Suprapubic skin (tissue), 4 donors: ENCODE measurements at places on chromosomes 12 and 14.

DNA sequence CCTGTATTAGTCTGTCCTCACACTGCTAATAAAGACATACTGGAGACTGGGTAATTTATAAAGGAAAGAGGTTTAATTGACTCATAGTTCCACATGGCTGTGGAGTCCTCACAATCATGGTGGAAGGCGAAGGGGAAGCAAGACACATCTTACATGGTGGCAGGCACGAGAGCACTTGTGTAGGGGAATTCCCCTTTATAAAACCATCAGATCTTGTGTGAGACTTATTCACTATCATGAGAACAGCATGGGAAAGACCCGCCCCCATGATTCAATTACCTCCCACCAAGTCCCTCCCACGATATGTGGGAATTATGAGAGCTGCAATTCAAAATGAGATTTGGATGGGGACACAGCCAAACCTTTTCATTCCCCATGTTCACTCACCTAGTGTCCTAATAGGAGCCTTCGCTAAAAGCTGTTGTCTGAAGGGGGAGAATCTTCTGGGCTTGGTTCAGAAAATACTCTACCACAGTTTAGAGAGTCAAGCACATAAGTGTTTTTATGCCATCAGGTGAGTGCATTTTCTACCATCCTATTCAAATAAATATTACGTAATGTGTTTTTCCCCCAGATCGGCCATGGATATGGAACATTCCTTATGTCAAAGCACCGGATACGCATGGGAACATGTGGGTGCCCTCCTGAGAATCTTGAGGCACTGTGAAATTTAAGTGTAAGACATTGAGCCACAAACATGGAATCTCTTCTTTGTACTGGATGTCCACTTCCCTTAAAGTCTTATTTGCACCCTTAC, 19.1 kb upstream of the KCNK13 start:
- DNase-seq, result no peak

GRCh38 chr12:122943196-122943595, 23.1 kb downstream of the ABCB9 start:
- DNase-seq, result no peak

GRCh38 chr14:23572836-23573235, 5.2 kb upstream of the AP1G2 start:
- peak; percentile 51 for DNase-seq

DNA sequence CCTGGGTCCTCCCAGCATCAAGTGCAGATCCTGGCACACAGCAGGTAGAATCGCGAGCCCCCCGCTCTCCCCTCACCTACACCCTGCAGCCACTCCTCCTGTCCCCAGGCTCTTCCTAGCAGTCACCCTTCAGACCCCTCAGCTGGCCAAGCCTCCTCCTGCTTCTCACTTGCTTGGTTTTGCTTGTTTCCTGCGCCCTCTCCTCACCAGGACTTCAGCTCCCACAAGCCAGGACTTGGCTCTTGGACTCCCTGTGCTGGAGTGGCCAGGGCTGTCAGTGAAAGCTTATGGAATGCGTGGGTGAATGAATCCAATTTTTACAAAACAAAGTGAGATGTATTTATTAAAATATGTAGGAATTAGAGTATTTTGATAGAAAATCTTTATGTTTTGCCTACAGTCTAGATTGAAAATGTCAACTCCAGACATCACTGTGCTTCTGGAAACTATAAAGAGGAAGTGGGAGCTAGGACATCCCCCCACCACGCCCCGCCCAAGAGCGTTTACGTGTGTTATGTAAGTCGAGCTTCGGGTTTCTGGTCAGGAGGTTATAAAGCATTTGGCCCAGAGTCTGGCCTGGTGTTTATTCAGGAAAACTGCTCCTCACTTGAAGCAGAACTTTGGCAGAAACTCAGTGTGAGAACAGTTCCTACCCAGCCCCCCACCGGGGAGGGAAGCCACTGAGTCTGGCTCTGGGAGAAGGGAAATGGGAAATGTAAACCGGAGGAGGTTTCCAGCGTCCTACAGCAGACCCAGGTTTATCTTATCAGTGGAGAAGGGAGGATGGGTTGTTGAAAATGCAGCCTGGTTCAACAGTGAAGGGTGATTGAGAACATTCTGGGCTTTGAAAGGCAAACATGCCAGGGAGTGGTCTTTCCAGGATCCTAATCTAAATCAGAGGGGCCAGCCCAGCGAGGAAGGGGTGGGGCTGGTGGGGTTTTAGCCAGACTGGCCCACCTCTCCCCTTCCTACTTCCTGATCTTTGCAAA, 8.8 kb downstream of the ALDH2 start:
- peak; percentile 88 for DNase-seq

DNA sequence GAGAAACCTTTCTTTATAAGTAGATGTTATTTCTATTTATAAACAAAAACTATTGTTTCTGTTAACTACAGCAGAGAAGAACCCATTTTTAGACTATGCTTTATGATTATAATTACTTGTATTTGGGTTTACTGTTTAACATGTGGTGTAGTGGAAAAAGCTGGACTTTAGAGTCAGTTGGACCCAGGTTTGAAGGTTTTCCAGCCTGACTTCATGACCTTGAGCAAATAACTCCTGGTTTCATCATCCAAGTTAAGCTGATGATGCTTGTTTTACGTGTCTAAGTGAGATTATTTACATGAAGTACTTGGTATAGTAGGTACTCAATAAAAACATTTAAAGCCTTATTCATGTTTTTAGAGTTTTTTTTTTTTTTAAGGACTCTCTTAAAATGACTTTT, 221.8 kb upstream of the ARHGAP5 start:
- no peak for DNase-seq

DNA sequence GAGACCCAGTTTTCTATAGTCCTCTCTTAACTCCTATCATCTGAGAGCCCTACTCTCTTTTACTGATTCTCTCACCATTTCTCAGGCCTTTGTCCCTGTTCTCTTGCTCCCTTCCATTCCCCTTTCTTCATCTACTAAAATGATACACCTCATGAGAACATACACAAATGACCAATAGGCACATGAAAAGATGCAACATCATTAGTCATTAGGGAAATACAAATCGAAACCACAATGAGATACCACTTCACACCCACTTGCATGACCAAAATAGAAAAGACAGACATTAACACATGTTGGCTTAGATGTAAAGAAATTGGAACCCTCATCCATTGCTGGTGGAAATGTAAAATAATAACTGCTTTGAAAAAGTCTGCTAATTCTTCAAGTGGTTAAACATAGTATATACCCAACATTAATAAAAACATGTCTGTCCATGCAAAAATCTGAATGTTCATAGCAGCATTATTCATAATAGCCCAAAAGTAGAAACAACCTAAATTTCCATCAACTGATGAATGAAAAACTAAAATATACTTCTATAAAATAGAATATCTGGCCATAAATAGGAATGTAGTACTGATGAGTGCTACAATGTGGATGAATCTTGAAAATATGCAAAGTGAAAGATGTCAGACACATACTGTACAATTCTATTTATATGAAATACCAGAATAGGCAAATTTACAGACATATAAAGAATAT, 66.0 kb downstream of the DENND5B start:
- DNase-seq, result no peak

- DNase-seq, result no peak
Observed at GRCh38 chr12:51320695-51321320, 3.2 kb downstream of the BIN2 start.

- DNase-seq, result peak; percentile 56
Observed at GRCh38 chr12:7989827-7990491, 42.6 kb upstream of the FOXJ2 start.

GRCh38 chr12:51270067-51270950, at the start of gene SMAGP:
TSS of gene SMAGP (minus strand) at chr12:51270415. CDS start at chr12:51269278, 1,137 bp downstream.
- DNase-seq, result peak; percentile 75

DNA sequence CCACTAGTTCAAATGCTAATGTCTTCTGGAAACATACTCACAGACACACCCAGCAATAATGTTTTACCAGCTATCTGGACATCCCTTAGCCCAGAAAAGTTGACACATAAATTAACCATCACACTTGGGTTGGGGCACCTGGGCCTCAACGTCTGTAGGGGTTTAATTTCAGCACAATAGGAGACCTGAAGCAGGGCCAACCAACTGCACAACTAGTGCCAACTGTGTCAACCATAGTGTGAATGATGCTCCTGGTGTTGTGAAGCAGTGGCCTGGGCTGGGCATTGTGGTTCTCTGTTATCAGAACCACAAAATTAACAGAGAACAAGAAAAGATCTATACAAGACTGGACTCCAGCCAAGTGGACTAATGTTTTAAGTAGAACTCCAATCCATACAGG, 106.7 kb upstream of the PPM1H start:
- no peak for DNase-seq

DNA sequence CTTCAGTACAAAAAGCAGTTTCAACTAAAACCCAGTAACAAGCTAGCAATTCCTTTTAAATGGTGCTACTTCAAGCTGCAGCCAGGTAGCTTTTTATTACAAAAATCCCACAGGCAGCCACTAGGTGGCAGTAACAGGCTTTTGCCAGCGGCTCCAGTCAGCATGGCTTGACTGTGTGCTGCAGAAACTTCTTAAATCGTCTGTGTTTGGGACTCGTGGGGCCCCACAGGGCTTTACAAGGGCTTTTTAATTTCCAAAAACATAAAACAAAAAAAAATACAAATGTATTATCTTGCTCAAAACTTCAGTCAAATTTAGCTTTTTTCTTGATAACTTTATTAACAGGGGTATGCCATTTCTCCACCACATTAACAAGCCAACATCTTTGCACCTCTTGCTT, 3.6 kb upstream of the CLEC4E start:
- DNase-seq, result no peak

- peak; percentile 3 for DNase-seq
Observed at GRCh38 chr12:53824001-53824712, 72.4 kb upstream of the CISTR start.

DNA sequence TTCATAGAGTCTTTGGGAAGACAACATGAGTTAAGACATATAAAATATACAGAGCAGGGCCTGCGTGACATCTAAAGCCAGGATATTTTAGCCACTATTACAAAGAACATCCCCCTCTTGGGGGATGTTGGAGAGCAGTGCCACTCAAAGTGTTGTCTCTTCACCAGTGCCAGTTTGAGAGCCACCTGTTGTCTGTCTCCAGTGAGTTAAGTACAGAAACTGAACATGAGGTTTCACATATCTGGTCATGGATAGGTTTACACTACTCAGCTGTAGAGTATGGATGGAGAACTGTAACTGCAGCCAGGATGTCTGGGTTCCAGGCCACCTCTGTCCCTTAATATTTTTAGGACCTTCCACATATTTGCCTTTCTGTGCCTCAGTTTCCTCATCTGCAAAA, 39.1 kb downstream of the RNFT2 start:
- DNase-seq, result no peak

DNA sequence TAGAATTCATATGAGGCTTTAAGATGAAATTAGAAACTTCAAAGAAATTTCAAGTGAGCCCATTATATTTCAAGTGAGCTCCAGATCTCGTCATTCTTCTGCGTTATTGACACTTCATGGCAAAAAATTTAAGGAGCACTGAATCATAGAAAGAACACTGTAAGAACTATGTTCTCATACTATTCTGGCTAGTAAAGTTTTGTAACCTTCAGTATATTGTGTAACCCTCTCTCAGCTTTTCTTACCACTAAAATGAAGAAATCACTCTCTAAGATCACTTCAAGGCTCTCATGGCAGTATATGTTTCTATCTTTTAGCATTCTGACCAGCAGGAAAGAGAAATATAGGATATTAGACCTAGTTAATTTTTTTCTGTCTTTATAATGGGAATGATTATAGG, 6.3 kb downstream of the GPHN start:
- no peak for DNase-seq

GRCh38 chr14:68583548-68584280, 209.2 kb downstream of the ZFP36L1 start:
- no peak for DNase-seq

GRCh38 chr14:35365130-35366055, 39.2 kb downstream of the NFKBIA start:
- no peak for DNase-seq

DNA sequence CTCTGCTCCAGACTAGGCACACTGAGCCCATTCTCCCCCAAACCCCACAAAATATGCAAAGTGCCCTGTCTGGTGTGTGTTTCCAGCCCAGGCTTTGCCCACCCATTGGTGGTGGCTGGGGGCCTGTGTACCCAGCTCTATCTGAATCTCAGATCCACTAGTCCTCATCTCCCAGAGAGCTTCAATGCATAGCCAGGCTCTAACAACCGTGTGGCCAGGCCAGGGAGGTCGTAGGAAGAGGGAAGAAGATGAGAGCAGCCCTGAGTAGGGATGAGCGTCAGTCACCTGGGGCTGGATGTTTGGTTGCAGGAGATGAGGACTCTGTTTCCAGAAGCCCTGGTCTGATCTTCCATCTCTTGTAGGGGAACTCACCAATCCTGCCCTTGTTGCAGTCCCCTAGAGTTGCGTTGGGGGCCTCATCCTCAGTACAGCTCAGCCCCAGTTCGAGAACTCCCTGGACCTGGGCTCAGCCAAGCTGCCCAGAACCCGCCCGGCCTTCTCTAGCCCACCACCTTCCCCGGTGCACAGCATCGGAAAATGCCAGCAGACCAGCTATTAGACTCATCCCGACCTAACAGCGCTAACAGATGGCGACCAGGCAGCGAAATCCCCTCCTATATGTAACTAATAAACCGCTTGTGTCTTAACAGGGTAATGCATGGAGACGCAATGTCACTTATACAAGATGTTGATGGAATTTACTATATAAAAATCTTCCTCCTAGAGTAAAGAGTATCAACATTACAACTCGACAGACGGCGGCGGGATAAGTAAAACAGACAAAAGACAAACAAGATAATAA, 3.2 kb upstream of the LHX5 start:
- no peak for DNase-seq

DNA sequence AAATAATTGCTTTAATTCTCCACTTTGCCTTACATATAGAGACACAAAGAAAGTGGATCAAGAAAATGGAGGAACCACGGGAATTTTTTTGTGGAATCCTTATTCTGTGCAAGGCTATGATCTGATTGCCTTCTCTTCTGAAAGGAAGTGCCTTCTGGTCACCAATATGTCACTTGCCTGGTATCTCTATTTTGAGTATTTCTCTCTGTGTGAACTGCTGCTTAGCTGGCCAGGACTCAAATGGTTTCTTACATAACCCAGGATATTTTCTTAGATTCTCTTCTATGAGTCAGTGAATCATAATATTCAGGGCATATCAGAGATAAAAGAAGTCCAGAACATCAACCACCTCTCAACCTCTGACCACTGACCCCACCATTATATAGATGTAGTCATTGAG, 156.1 kb downstream of the DIO2 start:
- no peak for DNase-seq

- no peak for DNase-seq
Observed at GRCh38 chr12:31245822-31246469, 80.0 kb downstream of the SINHCAF start.
